ENCODE measurements at places on chromosomes 6 and 20. TPM values are rescaled to one million over a fixed set of nuclear protein-coding genes. Genes with fewer than 3 reads are reported as not detected.
A peak's percentile ranks its signal among the peaks of the same experiment; 100 is the strongest.

- H3K4me3 ChIP-seq = no peak overlapping the region
- no peaks in the 10 kb centered on the region for H3K27me3 ChIP-seq
- no peaks in the 10 kb centered on the region for H3K4me1 ChIP-seq
- no peak for DNase-seq
- no peaks in the 10 kb centered on the region for H3K36me3 ChIP-seq
These were observed 49.2 kb upstream of the TBC1D32 start for GRCh38 chr6:121383478-121383877.

DNA sequence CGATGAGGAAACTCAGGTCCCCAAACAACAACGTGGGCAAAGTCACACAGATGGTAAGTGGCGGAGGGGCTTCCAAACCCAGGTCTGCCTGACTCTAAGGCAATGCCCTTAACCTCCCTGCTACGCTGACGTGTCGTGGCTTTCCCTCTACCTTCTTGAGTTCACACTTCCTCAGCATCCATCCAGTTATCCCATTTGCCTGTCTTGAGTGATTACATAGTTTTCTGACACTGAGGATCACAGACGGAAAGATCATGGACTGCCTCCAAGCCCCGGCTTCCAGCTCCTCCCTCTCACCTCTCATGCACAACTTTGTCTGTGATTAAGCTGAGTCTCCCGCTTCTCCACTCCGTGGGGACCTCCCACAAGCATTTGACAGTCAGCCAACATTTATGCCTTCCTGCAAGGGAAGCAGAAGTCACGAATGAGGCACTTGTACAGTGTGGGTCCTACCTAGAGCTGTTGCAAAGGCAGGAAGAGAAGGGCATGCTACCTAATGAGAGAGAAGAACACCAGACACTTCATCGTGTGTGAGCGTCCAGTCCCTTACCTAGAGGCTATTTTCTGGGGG lies 33.8 kb downstream of the TBC1D7 start:
- H3K4me1 ChIP-seq = no peaks in the 10 kb centered on the region
- no peak overlapping the region for H3K27ac ChIP-seq
- H3K4me3 ChIP-seq = no peak overlapping the region

DNA sequence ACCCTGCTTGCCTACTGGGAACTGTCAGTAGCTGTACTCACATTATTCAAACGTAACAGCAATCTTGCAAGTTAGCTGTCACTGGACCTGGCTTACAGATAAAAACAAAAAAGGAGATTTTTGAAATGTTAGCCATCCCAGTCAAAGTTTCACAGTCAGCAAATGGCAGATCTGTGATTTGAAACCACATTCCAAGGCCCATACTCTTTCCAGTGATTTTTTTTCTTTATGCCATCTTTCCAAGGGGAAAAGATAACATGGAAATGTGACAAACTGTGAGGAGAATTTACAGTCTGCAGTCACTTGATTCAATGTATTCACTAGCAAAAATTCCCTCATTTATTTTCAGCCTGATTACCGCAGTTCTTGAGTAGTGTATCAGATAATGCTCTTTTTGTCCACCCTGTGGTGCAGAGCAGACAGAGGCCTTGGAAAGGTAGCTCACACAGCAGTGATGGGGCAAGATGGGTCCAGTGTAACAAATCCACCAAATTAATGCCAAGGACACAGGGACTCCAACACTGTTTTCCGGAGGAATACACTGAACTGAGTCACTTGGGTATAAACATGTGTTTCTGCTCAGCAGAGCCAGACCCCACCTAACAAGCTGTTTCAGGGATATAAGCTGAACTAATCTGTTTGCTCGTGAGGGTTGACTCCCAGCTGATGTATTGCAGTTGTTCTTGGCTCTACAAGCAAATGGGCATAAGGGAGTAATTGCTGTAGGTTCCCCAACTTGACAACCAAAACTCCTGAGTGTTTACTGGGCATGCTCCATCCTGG lies 49.9 kb upstream of the ADGRF1 start:
- no peak overlapping the region for H3K4me3 ChIP-seq
- H3K27ac ChIP-seq = no peak overlapping the region
- DNase-seq = no peak

- no peaks in the 10 kb centered on the region for H3K4me1 ChIP-seq
- H3K4me3 ChIP-seq = no peak overlapping the region
- H3K36me3 ChIP-seq = no peaks in the 10 kb centered on the region
- no peaks in the 10 kb centered on the region for H3K27me3 ChIP-seq
- DNase-seq = peak; percentile 16
- H3K27ac ChIP-seq = no peak overlapping the region
These were observed 68.8 kb downstream of the CDC5L start for GRCh38 chr6:44456070-44456965.

DNA sequence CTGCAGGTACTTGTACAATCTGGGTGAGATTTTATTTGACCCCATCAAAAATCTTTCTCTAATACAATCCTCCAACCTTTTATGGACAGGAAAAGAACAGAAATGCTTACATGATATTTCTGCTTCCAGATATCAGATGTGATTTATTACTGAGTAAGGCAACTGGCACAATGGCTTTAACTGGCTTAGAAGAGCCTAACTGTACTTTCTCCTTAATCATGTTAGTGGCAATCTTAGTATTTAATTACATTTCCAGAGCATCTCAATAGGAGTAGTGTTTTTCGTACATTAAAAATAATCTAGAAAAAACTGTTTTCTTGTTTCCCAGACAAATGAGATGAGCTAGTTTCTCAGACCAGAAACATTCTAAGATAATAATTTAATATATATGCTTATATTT lies 251.6 kb downstream of the KCNQ5 start:
- no peak overlapping the region for H3K4me3 ChIP-seq
- H3K36me3 ChIP-seq = no peaks in the 10 kb centered on the region

- DNase-seq = no peak
- H3K36me3 ChIP-seq = peaks cover 3% of the 10 kb centered on the region
- H3K4me1 ChIP-seq = peaks cover 96% of the 10 kb centered on the region
- peak overlapping the region; percentile 61 for H3K27ac ChIP-seq
- peak overlapping the region; percentile 3 for H3K4me3 ChIP-seq
These were observed 67.2 kb downstream of the UTRN start for GRCh38 chr6:144352331-144352730.

GRCh38 chr20:20752712-20753111 lies 40.3 kb upstream of the RALGAPA2 start:
- no peak overlapping the region for H3K4me3 ChIP-seq
- no peaks in the 10 kb centered on the region for H3K4me1 ChIP-seq
- no peaks in the 10 kb centered on the region for H3K27me3 ChIP-seq
- H3K27ac ChIP-seq = no peak overlapping the region

DNA sequence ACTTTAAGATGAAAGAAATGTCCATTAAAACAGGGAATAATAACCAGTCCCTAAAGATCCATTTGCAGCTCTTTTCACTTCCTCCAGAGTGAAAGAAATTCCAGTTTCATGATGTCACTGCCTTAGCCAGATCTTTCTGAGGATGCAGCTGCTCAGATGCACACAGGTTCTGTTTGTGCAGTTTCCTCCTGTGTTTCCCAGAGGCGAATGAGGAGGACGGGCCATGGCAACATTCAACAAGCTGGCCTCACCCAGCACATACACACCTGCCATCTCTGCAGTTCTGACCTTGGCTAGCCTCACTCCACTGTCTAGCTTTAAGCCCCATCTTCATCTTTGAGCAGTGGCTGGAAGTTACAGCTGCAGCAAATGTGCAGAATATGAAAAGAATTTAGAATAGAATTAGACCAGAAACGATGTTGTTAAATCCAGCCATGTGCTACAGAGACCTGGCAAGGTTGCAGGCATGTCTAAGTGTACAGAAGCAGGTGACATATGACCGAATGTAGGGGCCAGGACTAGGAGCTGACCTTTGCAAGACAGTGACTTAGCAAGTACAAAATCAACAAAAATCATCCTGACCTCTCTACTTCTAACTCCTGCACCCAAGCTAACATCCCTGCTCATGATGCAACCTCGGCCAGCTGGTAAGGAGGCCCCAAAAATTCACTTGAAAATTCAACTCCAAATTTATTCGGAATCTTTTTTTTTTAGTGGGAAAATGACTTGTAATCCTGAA lies 35.0 kb downstream of the FAM50B start:
- H3K36me3 ChIP-seq = no peaks in the 10 kb centered on the region
- no peak for DNase-seq
- H3K27me3 ChIP-seq = no peaks in the 10 kb centered on the region
- no peak overlapping the region for H3K4me3 ChIP-seq

DNA sequence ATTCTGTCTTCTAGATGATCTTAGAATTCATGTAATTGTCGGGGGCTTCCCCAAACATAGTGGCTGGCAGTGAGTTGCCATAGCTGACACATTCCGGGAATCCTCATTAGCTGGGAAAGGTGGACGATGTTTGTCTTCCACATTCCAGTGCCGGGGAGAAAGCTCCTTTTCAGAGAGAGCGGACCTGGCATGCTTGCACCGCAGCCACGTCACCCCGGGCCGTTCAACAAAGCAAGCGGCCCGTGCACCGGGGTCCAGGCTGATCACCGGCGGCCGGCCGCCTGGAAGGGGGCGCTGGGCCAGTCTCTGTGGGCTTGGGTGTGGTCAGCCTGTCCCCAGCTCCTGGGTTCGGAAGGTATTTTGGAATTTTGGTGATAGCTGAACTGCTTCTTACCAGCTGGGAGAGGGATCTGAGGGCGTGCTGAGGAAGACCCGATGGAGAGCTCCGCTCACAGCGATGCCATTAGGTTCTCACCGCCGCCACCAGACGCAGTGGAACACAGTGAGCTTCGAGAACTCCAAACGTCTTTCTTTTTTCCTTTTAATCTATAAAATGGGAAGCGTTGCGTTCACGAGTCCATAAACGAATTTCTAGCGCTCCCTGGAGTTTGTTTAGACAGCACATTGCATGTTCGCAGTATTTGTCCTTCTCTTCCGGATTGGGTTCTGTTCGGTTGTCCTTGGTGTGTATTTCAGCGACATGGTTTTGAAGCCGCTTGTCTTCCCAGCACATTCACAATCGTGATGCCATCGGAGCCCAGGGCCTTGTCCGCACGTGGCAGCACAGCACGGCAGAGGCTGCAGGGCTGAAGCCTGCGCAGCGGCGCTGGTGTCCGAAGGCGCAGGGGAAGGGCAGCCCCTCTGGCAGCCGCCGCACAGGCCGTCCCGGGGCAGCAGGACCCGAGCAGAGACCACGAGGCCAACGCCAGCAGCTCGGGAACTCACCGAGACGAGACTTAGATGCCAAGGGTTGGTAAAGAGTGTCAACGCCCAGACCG lies 557.6 kb downstream of the QKI start:
- H3K4me3 ChIP-seq = no peak overlapping the region
- no peaks in the 10 kb centered on the region for H3K36me3 ChIP-seq
- no peak for DNase-seq
- H3K4me1 ChIP-seq = no peaks in the 10 kb centered on the region

GRCh38 chr20:32490942-32491763 lies 94.0 kb downstream of the NOL4L start:
- no peaks in the 10 kb centered on the region for H3K27me3 ChIP-seq
- H3K36me3 ChIP-seq = peaks cover 14% of the 10 kb centered on the region
- no peak overlapping the region for H3K4me3 ChIP-seq
- no peak for DNase-seq
- H3K27ac ChIP-seq = no peak overlapping the region
- H3K4me1 ChIP-seq = peaks cover 18% of the 10 kb centered on the region

- no peak for DNase-seq
- H3K36me3 ChIP-seq = no peaks in the 10 kb centered on the region
- H3K27ac ChIP-seq = no peak overlapping the region
- H3K4me1 ChIP-seq = peaks cover 17% of the 10 kb centered on the region
- H3K4me3 ChIP-seq = no peak overlapping the region
These were observed 2.9 kb downstream of the AIG1 start for GRCh38 chr6:143063631-143064030.

DNA sequence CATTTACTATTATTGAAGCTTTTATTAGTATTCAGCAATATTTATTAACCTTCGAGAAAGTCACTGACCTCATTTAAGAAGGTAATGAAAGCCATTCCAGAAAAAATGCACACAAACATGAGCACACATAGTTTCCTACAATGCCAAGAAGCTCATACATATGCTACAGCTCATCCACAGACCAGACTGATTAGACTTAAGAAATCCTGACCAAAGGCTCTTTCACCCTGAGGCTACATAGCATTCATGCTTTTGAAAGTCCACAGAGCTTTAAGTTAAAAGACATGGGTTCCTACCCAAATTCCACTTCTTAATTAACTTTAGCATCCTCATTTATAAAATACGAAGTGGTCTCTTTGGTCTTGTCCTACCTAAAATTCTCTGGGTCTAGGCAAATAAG lies 430.4 kb downstream of the TBC1D32 start:
- H3K4me1 ChIP-seq = no peaks in the 10 kb centered on the region
- H3K36me3 ChIP-seq = no peaks in the 10 kb centered on the region
- no peak overlapping the region for H3K4me3 ChIP-seq

- H3K27ac ChIP-seq = no peak overlapping the region
- H3K27me3 ChIP-seq = no peaks in the 10 kb centered on the region
- no peak overlapping the region for H3K4me3 ChIP-seq
- H3K4me1 ChIP-seq = no peaks in the 10 kb centered on the region
These were observed 116.0 kb downstream of the CDC5L start for GRCh38 chr6:44503471-44503870.

DNA sequence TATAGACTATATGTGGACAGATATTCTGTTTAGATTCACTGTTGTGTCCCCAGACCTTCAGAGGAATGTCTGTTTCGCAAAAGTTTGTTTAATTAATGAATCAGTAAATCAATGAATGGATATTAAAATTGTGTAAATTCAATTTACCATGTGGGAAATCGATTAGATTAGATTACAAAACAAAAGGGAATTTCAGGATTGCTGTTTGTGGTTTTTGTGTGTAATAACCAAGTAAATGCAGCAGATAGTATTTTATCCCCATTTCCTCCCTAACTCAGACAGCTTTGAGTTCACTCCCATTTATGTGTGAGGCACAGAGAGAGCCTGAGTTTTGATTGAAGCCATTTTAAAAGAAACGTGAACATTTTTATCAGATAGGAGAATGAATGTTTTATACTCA lies 214.8 kb downstream of the ADGB start:
- H3K36me3 ChIP-seq = no peaks in the 10 kb centered on the region
- H3K4me3 ChIP-seq = no peak overlapping the region
- no peak overlapping the region for H3K27ac ChIP-seq

DNA sequence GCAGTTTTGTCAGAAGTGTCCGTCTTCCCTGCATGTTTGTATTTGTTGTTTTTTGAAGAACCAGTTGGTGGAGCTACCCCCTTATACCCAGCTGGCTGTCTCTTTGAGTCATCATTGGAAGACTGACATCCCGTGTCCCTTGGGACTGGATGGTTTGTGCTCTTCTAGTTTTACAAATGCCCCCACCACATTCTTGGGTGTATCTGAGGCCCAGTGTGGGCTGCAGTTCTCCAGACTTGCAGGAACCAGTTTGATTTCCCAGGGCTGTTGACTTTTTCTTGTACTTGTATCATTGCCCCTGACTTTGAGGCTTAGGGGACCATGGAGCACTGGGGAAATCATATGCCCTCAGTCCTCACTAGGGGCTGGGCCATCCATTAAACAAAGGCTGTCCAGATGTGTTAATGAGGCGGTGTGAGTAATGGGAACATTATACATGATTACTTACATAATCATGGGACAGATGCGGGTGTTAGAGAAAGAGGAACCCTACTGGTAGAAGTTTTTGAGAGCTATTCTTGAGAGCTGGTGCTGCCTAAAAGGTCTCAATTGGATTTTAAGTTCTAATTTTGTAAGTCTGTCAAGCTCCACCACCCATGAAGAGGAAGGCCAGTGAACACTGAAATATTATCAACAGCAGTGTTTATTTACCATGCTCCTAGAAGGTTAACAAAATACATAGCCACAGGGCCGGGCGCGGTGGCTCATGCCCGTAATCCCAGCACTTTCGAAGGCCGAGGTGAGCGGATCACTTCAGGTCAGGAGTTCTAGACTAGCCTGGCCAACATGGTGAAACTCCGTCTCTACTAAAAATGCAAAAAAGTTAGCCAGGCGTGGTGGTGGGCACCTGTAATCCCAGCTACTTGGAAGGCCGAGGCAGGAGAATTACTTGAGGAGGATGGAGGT lies 8.5 kb downstream of the JARID2 start:
- no peak for DNase-seq
- no peaks in the 10 kb centered on the region for H3K27me3 ChIP-seq
- H3K36me3 ChIP-seq = no peaks in the 10 kb centered on the region

MYMX gene
- not detected for total RNA-seq

FHL5 gene
- not detected for total RNA-seq

SRSF6 gene
- 186 TPM for total RNA-seq

All from CD4-positive, alpha-beta memory T cell (primary cell).